ENCODE measurements at places on chromosomes 1 and 21.
A peak's percentile ranks its signal among the peaks of the same experiment; 100 is the strongest.

GRCh38 chr1:6011161-6011945, 19.1 kb upstream of the NPHP4 start:
- DNase-seq: no peak

DNA sequence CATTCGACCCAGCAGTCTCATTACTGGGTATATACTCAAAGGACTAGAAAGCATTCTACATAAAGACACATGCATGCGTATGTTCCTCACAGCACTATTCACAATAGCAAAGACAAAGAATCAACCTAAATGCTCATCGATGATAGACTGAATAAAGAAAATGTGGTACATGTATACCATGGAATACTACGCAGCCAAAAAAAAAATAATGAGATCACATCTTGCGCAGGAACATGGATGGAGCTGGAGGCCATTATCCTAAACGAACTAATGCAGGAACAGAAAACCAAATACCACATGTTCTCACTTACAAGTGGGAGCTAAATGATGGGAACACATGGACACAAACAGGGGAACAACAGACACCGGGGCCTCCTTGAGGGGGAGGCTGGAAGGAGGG, 43.7 kb downstream of the ELF3 start:
- DNase-seq: no peak

DNA sequence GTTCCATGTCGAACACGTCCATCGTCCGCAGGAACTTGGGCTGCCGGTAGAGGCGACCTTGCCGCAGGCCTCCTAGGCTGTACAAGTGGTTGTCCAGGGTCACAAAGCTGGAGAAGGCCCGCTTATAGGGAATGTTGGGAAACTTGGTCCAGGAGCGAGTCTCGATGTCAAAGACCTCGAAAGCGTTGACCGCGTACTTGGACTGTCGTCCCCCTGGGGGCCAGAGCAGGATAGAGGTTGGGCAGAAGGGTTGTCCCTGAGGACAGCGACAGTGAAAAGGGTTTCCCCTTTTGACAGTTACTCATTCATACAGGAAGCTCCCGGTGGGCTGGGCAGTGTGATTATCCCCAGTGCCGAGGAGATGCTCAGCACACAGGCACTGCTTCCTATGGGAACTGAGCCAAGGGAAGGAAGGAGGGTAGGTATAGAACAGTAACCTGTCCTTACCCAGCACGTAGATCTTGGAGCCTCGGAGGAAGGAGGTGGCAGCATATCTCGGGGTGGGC, 17.5 kb downstream of the KLHDC8A start:
- DNase-seq: no peak

DNA sequence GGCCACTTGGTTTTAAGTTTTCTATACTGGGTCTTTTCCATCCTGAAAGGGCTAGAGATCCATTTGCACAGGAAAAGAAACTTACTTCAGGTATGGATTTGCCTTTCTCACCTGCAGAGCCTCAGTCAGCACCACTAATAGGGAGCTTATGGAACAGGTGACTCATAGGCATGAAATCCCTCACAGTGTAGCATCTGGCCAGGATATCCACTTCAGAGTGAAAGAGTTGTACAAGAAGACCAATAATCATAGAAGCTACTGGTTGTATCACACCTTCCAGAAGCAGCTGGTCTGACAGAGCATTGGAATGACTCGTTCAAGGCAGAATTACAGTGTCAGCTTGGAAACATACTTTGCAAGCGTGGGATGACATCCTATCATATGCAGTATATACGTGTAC, 26.3 kb upstream of the SYT14 start:
- DNase-seq: no peak

GRCh38 chr1:220556641-220557040, 28.7 kb downstream of the MARK1 start:
- DNase-seq: no peak

DNA sequence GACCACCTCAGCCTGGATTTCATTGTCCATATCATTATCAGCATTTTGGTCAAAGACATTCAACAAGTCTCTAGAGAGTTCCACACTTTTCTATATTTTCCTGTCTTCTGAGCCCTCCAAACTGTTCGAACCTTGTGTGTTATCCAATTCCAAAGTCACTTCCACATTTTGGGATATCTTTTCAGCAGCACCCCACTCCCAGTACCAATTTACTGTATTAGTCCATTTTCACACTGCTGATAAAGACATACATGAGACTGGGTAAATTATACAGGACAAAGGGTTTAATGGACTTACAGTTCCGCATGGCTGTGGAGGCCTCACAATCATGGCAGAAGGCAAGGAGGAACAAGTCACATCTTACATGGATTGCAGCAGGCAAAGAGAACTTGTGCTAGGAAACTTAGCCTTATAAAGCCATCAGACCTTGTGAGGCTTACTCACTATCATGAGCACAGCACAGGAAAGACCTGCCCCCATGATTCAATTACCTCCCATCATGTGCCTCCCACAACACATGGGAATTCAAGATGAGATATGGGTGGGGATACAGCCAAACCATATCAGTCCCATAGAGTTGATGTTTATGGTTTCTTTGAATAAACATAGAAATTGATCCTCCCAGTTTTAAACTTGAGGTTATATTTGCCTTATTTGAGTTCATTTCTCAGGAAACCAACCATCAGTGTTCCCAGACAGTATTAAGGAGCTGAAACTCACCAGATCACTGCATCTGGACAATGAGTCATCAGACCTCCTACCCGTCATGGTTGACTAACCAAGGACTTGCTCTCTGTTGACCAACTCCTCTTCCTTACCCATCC, 322.7 kb upstream of the DUSP10 start:
- DNase-seq: no peak

DNA sequence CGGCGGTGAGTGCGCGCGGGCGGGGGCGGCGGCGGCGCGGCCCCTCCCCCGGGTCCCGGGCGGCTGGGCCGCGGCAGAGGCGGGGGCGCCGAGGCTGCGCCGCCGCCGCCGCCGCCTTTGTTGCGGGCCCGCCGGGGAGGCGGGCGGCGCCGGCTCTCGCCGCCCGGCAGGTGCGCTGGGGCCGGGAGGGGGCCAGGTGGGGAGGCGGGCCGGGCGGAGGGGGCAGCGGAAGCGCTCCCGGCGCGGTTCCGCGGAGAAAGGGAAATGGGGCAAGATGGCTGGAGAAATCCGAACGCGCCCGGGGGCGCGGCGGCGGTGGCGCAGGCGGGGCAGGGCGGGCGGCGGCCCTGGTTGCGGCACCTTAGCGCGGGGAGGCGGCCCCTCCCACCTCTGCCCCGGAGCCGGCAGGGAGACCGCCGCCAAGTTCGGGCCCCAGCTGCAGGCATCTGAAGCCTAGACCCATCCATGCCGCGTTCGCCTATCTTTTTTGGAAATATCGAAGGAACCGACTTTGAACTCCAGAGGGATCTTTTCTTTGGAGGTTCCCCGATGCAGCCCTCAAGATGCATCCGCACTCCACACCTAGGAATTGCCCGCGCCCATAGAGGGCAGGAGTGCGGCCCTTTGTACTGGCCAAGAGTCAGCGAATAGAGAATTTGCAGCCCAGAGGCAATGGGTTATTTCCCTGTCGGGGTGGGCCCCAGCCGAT, 479 bp downstream of the POGK start:
- peak; percentile 46 for DNase-seq

DNA sequence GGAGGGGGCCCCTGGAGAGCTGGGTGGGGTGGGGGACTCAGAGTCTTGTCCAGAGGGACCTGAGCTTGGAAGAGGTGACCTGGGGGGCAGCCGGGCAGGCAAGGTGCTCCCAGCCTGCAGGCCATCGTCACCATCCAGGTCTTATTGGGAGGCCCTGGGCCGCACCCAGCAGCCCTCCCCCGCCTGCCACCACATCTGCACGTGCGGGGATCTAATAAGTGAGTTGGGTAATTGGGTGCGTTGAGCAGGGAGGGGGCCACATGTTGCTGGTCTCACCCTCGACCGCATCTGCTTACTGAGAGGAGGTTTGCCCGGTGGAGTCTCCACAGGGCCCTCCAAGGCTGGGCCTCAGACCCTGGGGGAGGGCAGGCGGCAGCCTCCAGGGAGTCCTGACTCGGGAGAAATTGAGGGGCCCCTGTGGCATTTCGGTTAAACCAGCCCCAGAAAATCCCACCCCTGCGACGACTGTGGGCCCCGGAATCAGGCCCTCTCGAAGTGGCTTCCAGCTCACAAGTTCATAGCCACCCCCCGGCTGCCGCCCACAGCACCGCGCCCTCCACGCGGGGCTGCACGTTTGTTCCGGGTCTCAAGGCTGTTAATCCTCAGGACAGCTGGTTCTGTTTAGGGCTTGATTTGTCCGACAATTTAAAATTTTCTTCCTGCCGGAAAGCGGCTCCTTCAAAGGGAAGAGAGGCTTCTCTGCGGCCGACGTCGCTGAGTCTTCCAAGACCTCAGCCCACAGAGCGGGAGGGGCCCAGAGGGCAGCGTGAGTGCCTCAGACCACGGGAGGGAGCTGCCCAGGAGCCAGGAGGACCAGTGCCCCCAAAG, 14.7 kb upstream of the COL6A2 start:
- no peak for DNase-seq

- no peak for DNase-seq
Observed at GRCh38 chr1:94658221-94658620, 116.7 kb upstream of the F3 start.

DNA sequence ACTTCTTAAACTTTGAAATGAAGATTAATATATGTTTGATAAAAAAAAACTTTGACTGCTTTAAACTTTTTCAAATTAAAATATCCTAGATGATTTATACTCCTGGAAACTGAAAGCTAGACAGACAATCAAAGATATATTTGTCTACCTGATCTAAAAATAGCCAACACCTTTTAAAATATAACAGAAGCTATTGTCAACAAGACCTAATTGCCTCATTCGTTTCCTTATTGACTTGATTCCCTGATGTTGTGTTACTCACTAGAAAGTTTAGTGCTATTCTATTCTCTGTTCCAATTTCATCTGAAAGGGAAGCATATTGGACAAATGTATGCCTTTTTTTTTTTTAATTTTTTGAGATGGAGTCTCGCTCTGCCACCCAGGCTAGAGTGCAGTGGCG, 445.6 kb upstream of the ADAMTS5 start:
- no peak for DNase-seq

- no peak for DNase-seq
Observed at GRCh38 chr1:27074175-27074780, 61.6 kb upstream of the TENT5B start.

DNA sequence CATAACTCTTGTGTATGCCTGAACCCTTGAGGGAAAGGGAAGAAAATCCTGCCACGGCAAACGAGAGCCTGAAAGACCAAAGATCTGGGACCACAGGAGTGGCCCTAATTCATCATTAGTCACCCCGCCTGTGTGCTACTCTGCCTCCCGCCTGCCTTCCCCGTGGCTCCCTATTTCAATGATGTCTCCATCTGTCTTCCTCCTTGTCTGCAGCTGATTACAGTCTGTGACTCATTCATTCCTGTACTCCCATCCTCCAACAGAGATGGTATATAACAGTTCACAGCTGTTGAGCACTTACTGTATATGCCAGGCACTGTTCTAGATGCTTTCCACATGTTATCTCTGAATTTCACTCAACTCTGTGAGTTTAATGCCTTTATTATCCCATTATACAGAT, 96.6 kb downstream of the SEC16B start:
- DNase-seq: no peak

- no peak for DNase-seq
Observed at GRCh38 chr1:52795464-52795863, 47.1 kb upstream of the ZYG11A start.

GRCh38 chr1:150017206-150017750, 6.8 kb upstream of the OTUD7B start:
- no peak for DNase-seq

DNA sequence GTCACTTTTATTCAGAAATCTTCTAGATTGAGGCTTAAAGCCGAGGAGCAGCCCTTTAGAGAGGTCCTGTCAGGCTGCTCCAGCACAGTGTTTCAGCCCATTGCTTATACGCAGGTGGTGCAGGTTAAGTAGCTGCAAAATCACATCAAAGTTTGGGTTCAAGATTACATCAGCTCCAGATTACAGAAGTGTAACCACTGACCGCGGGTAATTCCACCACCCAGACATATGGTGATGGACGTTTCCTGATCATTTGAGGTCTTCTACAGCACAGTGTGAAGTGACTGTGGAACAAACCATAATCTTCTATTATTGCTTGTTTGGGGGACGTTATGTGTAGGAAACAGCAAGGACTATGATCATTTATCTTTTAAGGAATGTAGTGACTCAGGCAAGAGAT, 11.8 kb downstream of the C1orf115 start:
- DNase-seq: no peak

- DNase-seq: no peak
Observed at GRCh38 chr1:74323937-74324473, 88.8 kb downstream of the TNNI3K start.

- DNase-seq: no peak
Observed at GRCh38 chr1:205043866-205044265, 854 bp downstream of the CNTN2 start.

GRCh38 chr21:33908760-33909159, 6.8 kb downstream of the ATP5PO start:
- DNase-seq: no peak

DNA sequence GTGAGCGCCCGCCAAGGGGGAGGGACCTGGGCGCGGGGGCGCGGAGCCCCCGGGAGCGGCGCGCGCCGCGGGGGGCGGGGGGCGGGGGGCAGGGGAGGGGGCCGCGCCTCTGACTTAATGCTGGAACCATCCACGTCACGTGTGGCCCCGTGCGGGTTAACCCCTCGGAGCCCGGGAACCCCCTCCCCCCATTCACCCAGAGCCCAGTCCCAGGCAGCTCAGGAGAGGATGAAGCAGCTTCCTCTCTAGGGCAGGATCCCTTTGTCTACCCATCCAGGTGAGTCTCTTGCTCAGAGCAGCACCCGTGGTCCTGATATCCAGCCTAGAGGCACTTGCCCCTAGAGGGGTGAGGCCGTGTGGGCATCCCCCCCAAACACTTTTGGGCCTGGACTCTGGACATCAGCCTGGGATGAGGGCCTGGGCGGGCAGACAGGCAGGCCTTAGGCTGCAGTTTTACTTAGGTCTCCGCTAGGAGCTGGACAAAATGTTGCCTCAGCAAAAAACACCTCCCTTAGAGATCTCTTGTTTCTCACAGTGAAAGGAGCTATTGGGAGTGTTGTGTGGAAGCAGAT, at the start of gene ALX3:
Gene ALX3 (minus strand): TSS at position 2 of the 572 bp plus-strand sequence. CDS start 60 bp downstream, outside the sequence.
- DNase-seq: no peak

- no peak for DNase-seq
Observed at GRCh38 chr1:83097715-83098114, 901.2 kb downstream of the TTLL7 start.

- DNase-seq: no peak
Observed at GRCh38 chr1:22826604-22827580, 116.3 kb downstream of the EPHB2 start.

GRCh38 chr1:48069662-48070395, 72.6 kb upstream of the TRABD2B start:
- no peak for DNase-seq

DNA sequence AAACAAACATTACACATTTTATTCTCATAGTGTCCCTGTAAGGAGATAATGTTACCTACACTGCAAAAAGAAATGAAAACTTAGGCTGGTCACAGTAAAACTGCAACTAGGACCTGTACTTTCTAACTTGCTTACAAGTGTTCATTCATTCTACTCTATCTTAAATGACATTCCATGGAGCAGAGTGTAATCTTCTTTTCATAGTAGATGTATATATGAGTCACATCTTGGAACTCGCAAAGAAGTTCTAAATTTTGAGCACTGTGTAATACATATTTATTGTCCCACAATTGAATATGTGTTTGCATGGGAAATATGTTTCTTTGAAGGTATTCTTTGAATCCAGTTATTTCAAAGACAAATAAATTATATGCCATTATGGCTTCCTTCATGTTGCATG, 1258.5 kb upstream of the ADGRL2 start:
- no peak for DNase-seq
